ENCODE measurements at places on chromosomes 6 and 20. TPM values are rescaled to one million over a fixed set of nuclear protein-coding genes. Genes with fewer than 3 reads are reported as not detected.

GRCh38 chr20:48069596-48069995 is 284.3 kb upstream of the SULF2 start:
- DNase-seq = no peak

- peak; percentile 74 for DNase-seq
These were observed 437.8 kb upstream of the ID4 start for GRCh38 chr6:19399406-19399805.

The RAB44 gene
- total RNA-seq = under 0.01 TPM

The TP53TG5 gene
- under 0.01 TPM for total RNA-seq

The ZNF322 gene
- 17.3 TPM for total RNA-seq

Data from fibroblast of lung (primary cell).